ENCODE measurements at places on chromosomes 13 and 19.

DNA sequence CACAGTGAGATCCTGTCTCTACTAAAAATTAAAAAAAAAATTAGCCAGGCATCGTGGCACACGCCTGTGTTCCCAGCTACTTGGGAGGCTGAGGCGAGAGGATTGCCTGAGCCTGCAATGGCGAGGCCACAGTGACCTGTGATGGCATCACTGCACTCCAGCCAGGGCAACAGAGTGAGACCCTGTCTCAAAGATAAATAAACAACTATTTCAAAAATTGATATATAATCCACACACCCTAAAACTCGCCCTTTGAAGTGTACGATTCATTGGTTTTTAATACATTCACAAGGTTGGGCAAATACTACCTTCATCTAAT, 12.1 kb upstream of the TICAM1 start:
- no peak for DNase-seq

DNA sequence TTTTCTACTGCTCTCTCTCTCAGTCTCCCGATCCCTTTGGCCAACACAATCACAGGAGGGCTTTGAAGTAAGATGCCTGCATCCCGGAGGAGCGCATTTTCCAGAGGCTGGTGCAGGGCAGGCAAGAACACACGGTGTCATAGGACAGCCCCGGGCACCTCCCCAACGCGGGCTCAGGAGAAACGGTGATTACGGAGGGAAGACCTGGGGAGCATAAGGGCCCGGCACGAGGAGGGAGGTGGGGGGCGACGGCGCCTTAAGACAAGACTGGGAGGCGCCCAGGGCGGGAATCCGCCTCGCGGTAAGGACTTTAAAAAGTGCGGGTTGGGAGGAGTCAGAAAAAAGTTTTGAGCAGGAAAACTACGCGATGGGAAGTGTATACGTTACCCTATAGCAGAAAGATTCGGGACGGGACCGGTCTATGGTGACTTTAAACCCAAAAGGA, 18.7 kb upstream of the ZNF888 start:
- peak; percentile 27 for DNase-seq

DNA sequence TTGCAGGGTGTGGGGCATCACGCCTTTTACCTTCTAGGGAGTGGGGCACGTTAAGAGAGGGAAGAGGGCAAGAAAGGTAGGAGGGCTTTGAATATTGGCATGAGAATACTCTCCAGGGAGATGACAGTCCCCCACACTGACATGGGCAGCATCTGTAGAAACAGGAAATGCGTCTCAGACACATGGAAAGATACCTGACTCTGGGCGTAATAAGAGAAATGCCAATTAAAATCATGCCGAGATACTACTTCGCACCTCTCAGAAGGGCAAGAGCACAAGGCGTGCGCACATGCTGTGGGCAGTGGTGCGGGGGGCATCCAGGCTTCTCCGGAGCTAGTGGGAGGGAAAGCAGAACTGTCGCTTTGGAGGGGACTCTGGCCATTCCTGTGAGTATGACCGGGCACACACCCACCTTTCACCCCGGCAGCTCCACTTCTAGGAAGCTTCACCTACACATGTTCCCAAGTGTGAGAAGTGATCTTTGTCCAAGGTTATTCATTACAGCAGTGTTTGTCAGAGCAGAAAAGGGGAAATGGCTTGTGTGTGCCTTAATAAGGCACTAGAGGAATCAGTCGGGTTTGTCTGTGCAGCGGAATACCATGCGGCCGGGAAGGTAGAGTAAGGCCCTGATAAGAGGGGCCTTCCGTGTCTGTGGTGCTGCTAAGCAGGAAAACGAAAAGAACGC, 99.5 kb downstream of the SIPA1L3 start:
- DNase-seq, result no peak

DNA sequence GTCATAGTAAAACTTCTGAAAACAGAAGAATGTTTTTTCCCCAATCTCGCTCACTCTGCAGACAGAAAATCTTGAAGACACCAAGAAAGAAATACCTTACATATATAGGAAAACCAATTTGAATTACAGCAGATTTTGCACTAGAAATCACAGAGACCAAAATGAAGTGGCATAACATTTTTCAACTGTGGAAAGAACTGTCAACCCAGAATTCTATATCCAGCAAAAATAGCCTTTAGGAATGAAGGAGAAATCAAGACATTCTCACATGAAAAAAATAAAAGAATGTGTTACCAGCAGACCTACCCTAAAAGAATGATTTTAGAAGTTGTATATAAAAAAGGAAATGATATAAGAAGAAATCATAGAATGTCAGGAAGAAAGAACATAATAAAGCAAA, 28.7 kb downstream of the CCDC122 start:
- no peak for DNase-seq

- no peak for DNase-seq
Observed at GRCh38 chr13:93304868-93305613, 78.4 kb downstream of the GPC6 start.

GRCh38 chr13:45162821-45163220, 38.0 kb downstream of the KCTD4 start:
- DNase-seq, result no peak

- peak; percentile 84 for DNase-seq
Observed at GRCh38 chr19:57769345-57770131, at the start of gene ZNF586. Gene ZNF586, plus strand, starts transcription at chr19:57769676. Its CDS starts 167 bp downstream, at chr19:57769843.

- DNase-seq, result no peak
Observed at GRCh38 chr13:48072304-48072703, 22.6 kb downstream of the MED4 start.

- DNase-seq, result no peak
Observed at GRCh38 chr13:26707122-26708006, 53.2 kb downstream of the GPR12 start.

GRCh38 chr13:110431425-110432294, 124.6 kb downstream of the COL4A2 start:
- DNase-seq, result no peak

GRCh38 chr19:58498316-58499020, 13.3 kb downstream of the SLC27A5 start:
- DNase-seq, result no peak

DNA sequence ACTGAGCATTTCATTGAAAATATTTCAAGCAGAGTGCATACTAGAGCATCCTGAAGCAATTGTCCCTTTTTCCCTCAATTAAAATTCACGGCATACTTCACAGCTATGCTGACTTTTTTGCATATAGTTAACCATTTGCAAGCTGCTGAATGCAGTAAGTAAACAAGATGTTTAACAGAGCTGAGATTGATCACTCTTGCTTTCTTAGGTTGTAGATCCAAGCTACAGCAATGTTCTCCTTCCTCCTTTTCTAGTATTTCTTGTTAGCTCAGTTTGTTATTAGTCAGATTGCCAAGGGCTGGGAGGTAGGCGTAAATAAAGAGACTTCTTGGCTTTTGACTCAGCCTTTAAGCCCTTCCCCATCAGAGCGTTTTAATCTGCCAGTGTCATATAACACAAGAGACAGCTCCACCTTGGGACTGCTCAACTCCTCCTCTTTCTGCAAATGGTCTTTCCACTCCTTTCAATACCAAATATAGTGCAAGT, at the start of gene SLITRK6:
Gene SLITRK6, minus strand, starts transcription at position 323 of the 486 bp plus-strand sequence. CDS start 2,911 bp downstream, outside the sequence.
- no peak for DNase-seq

- no peak for DNase-seq
Observed at GRCh38 chr19:15936173-15936572, 1.8 kb upstream of the CYP4F11 start.

Data from activated naive CD4-positive, alpha-beta T cell treated with anti-CD3 and anti-CD28 coated beads, Interleukin-2, amount 50 U/mL, for 16 hours (primary cell).